Osteocyte (in vitro differentiated cells): ENCODE measurements at places on chromosomes 6 and 20.

DNA sequence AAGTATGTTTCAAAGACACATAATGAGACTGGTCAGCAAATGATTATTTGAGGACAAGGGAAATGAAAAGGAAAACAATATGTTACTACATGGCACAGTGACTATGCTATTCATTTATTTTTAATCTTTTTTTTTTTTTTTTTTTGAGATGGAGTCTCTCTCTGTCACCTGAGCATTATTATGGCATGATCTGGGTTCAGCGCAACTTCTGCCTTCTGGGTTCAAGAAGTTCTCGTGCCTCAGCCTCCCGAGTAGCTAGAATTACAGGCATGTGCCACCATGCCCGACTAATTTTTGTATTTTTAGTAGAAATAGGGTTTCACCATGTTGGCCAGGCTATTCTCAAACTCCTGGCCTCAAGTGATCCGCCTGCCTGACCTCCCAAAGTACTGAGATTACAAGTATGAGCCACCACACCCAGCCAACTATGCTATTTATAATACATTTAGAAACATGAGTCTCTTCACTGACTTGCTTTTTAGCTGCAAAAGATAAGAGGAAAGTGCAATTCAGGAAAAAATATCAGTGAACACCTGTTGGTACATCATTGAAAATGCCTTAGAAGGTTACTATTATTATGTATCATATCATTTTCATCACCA lies 3.4 kb downstream of the CALHM4 start:
- DNase-seq = no peak

- no peak for DNase-seq
Observed at GRCh38 chr6:12001004-12001705, 11.0 kb upstream of the HIVEP1 start.

DNA sequence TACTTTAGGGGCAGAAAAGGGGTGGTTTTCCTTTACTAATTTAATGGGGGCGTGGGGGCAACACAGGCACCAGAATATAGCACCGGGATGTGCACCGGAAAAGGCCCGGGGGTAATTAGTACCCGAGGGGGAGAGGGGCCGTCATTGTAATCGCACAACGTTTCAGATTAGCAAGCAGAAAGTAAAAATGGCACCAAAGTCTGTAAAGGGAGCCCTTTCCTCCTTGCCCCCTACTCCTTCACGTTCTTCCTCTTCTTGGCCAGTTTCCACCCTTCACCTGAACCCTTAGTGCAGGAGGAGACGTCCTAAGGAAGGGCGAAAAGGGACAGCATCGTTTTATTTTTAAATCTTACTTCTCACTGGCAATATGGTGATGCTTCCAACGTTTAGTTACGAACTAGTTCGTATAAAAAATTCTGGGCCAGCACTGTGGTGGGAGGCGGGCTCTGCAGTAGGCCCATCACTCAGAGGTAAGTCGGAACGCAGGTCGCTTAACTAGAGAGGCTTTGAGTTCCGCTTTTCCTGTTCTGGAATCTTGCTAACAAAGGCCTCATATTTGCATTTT lies 742 bp upstream of the CEP85L start:
- no peak for DNase-seq

DNA sequence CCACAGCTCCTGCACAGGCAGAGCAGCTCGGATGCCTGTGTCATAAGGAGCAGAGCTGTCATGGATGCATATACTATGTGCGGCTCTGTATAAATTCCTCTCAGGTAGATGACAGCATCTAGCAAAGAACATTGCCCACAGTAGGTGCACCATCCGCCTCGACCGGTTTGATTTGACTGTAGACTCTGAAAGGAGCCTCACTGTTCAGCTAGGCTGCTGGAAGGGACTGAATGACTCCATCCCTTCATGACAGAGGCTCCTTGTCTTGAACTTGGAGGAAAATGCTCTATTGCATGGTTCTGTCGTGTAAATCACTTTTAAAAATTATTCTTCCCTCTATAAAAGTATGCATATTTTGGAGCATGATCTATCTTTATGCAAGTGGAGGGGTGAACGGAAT lies 128.8 kb upstream of the QKI start:
- no peak for DNase-seq

- no peak for DNase-seq
Observed at GRCh38 chr6:126302191-126302590, 37.7 kb upstream of the CENPW start.

DNA sequence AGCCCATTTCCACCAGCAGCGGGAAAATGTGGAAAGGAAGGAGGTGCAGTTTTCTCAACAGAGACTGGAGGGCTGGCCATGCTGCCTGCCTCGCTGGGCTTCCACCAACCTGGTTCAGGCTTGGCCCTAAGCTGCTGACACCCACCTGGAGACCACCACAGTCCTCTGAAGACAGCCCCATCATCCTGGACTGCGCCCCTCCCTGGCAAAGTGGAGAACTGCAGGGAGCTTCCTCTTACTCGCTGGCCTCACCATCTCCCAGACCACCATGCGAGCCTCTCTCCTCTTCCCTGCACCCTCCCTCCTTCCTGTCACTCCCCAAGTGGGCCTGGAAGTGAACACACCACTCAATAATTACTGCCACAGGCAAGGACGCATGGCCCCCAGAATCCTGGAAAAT lies 71.5 kb downstream of the PSMG4 start:
- DNase-seq = no peak

DNA sequence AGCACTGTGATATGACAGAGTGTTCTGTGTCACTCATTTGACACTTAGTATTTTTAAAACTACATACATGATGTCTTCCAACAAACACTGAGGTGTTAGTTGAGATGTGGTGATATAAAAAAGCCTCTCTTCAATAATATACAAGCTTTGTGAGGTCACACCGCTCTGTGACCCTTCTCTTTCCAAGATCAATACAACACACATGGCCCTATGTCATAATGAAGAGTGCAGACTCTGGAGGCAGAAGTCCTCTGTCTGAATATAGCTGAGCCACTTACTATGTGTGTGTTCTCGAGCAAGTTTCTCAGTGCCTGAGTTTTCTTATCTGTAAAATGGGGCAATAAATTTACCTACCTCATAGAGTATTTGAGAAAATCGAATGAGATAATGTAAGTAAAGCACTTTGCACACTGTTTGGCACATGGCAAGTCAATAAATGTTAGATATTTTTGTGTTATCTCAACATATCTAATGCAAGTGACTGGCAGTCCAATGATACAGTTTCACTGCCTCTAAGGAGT lies 499.0 kb upstream of the MARCKS start:
- DNase-seq = no peak

GRCh38 chr6:167285077-167285770 lies 5.9 kb upstream of the UNC93A start:
- peak; percentile 82 for DNase-seq

DNA sequence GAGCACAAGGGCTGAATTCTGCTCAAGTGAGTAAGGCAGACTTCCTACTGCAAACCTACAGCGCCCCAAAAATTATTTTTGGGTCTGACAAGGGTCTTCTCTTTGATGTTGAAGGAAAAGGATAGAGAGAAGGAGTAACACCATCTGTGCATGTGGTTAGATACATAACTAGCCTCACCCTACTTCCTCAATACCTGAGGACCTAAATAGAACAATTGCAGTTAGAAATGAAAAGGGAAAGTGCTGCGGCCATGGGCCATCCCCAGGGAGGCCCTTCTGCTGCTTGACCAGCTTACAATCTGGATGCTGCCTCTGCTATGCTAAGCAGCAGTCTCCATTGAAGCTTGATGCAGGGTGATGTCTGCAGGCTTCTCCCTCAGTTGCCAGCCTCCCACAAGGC lies 63.2 kb upstream of the ARMH2 start:
- no peak for DNase-seq

DNA sequence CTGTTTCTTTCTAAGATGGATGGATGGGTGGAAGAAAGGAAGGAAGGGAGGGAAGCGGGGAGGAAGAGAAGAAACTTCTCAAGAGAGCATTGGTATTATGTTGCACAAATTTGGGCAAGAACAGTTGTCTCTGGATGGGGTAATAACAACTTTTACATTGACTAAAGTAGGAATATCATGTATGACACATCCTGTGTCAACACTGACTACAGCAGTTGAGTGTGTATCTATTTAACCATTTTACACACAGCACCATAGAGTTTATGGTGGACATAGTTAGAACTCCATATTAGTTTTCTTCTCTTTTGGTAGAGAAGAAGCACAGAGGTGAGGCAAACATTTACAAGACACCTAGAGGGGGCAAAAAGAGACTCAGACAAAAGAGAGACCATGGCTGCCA lies 44.2 kb upstream of the RNF146 start:
- no peak for DNase-seq

DNA sequence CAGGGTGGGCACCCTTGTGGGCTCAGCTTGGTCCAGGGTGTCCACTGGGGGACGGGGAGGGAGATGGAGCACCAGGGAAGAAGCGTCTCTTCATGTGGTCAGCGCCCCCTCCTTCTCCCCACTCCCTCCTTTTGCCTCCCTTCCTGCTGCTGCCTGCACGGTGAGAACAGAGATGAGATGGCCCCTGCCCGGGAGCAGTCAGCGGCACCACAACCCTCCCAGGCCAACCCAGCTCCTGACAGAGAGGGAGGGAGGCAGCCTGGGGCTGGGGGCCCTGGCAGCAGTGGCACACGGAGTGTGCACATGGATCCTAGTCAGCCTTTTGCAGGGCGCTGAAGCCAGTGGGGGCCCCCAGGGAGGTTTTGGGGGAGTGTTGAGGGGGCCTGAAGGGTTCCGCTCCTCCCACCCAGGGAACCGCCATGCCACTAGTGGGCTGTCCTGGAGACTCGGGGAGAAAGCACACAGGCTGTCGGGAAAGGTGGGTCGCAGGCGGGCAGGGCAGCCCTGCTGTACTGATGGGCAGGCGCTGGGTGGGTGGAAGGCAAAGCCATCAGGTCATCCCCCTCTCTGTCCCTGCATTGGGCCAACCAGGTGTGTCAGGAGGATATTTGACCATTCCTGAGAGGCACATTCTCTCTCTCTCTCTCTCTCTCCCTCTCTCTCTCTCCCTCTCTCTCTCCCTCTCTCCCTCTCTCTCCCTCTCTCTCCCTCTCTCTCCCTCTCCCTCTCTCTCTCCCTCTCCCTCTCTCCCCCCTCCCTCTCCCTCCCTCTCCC lies 94.3 kb upstream of the BHLHE23 start:
- DNase-seq = peak; percentile 84

DNA sequence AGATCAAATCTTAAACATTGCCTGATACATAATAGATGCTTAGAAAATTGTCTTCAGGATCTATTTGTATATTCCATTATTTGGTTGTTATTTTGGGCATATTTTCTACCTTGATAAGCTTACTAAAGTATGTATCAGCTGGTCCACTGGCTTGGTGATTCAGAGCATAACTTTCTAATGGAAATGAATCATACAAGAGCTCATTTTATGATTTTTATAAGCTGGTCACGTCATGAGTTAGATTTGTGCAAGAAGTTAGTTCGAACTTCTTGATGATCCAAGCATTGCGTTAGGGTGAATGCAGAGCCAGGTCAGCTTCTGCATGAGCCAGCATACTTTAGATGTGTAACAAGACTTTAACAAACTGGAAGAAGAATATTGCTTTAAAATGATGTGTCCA lies 144.5 kb upstream of the FLRT3 start:
- no peak for DNase-seq

DNA sequence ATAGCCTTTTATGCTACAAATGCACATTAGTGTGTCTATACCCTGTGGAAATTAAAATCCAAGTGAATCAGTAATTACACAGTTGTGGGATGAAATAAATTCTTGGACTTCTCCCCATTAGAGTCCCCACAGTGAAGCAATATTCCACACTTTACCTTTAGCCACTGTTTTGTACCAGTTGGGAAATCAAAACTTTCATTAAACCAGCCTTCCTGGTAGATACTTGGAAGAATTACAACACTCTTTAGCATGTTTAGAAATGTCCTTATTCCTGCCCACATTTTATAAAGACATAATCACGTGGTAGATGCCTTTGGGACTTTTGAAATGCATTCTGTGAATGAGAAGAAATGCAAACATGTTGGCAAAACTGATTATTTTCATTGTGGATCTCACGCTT lies 49.0 kb upstream of the ANKEF1 start:
- DNase-seq = no peak

DNA sequence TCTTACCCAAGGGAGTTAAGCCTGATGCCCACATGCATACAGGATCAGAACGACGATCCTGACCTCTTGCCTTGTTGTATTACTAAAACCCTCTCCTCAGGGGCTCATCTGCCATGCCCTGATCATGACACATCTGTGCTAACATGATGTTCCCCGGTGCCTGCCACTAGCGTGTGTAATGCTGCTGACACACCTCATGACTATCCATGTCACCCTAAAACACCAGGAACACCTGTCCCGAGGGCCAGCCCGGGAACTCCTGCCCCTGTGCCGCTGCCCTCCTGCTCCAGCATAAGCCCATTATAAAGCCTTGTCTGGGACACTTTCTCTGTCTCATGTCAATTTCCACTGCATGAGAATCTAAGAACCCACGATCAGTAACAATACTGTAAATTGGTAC lies 7.6 kb downstream of the SERPINB6 start:
- no peak for DNase-seq

GRCh38 chr20:48659858-48660257 lies 167.9 kb downstream of the PREX1 start:
- DNase-seq = no peak

- no peak for DNase-seq
Observed at GRCh38 chr20:21505810-21506530, 7.9 kb downstream of the NKX2-2 start.

- peak; percentile 44 for DNase-seq
Observed at GRCh38 chr6:169652896-169653295, 48.9 kb downstream of the WDR27 start.

GRCh38 chr6:41023114-41023513 lies 15.9 kb downstream of the UNC5CL start:
- no peak for DNase-seq

DNA sequence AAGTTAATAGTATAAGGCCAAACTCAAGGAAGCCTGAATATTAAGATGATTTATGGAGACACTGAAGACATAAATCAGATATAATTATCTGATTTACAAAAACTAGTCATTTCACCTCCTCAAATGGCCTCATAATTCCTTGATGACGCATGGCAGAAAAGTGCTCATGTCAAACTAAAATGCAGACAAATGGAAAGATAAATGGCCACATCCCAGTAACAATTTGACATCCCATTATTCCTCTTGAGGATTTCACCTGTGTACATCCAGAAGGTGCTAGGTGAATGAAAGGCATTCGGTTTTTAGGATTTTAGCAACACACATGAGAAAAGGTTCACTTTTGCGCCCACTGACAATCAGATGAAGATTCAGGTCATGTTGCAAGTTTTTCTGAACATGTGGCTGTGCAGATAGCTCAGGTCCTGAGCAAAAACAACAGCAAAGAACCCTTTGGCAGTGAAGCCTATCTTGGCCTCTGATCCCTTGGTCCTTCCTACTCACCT lies 24.2 kb downstream of the SGK1 start:
- DNase-seq = no peak

- DNase-seq = no peak
Observed at GRCh38 chr6:31572041-31572911, at the start of gene LTA. Gene LTA, plus strand, starts transcription at chr6:31572289. Its CDS starts 454 bp downstream, at chr6:31572743.

GRCh38 chr20:39651645-39652325 lies 689.6 kb downstream of the DHX35 start:
- DNase-seq = peak; percentile 30
